ENCODE measurements at places on chromosomes 11 and 22.

DNA sequence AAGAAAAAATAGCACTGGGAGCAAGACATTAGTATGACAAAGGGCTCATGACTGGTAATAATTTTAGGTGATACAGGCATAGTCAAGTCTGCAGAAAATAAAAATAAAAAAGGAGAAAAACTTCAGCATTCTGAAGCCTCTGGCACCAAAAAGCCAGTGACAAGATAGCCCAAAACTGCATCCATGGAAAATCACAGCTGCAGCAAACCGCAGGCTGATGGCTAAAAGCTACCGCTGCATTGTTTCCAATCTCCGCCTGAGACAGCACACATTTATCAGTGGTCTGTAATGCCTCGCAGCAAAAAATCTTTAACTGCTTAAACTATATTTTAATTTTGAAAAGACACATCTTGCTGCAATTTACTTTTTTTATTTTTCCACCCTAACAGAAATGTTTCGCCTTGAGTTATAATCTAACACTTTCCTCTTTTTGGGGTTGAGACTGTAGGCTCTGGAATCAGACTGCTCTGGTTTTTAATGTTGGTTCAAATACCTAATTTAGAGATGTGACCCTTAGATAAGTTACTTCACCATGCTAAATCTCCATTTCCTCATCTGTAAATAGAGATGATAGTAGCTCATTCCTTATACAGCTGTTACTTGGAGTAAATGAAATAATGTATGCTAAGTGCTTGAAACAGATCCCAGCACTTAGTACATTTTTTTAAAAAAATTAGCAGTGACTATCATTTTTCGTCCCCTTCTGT, 42.0 kb upstream of the FIBIN start:
- no peak for DNase-seq

DNA sequence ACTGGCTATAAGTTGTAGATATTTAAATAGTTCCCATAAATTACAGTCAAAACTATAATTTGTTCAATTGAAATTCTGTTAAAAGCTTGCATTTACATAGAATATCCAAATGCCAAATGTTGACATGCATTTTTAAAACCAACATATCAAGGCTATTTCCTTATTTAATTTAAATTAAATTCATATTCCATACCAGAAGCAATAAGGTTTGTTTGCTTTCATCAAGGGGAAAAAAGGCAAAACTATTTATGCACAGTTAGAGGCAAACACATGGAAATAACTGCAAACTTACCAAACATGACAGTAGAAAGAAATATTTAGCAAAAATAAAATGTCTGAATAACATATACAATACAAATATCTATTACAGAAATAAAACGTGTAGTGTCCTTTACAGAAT, 1581.2 kb upstream of the TENM4 start:
- no peak for DNase-seq

DNA sequence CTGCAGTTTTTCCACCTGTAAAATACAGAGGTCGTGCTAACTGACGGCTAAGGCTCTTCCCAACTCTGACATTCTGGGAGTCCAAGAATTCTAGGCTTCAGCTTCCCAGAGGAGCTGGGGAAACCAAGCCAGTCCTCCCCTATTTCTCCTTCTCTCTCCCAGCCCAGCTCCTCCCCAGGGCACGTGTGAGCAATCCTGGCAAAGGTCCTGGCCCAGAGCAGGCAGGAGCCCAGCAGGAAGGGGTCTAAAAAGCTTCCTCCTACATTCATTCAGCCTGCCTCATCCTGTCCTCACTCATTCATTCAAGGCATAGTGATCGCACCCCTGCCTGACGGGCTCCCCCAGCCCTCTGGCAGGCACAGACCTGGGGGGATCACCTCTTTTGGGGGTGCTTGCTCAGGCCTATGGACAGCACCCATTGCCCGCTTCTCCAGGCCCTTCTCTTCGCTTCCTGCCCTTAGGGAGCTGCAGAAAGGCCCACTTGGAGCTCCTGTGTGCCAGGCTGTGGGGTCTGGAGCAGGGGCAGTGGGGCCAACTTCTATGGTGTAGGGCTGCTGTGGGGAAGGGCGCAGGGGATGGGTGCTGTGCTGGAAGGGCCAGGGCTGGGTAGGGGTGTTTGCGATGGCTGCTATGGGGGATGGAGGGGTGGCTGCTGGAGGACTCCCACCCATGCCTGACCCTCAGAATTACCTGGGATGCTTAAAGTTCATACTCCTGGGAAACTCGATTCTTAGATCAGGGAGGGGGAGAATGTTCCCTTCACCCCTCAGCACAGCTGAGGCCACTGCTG, 9.8 kb downstream of the KCNC1 start:
- no peak for DNase-seq

DNA sequence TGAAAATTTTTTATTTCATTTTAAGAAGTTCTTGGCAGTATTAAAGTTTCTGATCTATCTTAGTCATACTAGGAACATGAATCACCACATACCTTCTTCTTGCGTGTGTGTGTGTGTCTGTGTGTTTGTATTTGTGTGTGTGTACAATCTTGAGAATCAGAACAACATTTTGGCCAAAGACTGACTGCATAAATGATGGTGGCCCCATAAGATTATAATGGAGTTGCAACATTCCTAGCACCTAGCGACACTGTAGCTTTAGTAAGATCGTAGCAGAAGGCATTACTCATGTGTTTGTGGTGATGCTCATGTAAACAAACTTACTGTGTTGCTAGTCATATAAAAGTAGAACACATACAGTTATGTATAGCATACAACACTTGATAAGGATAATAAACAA, 205.4 kb downstream of the FAM76B start:
- DNase-seq = no peak

GRCh38 chr11:17581732-17582053, 34.6 kb downstream of the OTOG start:
- DNase-seq = no peak
